Stromal cell of bone marrow (primary cell): ENCODE measurements at places on chromosomes 16 and 17.

- DNase-seq = no peak
Observed at GRCh38 chr17:7064261-7064660, 15.8 kb downstream of the CLEC10A start.

GRCh38 chr17:82371333-82372248, at the start of gene UTS2R:
TSS of gene UTS2R (plus strand) at chr17:82371765. CDS start at chr17:82374325, 2,560 bp downstream.
- DNase-seq = no peak

- DNase-seq = no peak
Observed at GRCh38 chr16:52597073-52597771, 50.3 kb upstream of the TOX3 start.

DNA sequence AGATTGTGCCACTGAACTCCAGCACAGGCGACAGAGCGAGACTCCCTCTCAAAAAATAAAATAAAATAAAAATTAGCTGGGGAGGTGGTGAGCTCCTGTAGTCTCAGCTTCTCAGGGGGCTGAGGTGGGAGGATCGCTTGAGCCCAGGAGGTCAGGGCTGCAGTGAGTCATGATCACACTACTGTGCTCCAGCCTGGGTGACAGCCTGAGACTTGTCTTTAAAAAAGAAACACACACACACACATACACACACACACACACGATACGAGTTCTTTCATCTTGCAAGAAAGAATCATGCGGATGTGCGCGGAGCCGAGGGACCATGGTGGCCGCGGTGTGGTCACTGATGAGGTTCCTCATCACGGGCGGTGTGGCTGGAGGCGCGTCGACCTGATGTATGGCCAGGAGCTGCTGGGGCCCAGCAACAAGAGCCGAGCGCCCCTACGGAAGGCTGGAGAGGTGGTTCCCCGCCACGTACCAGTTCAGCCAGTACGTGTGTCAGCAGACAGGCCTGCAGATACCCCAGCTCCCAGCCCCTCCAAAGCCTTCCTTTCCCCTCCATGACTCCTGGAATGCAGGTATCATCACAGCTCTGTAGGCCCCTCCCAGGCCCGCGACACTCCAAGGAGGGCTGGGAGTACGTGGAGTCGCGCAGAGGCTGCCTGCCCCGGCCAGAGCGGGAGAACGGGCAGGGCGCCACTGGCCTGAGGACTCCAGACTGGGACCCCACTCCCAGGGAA, 20.7 kb downstream of the NXN start:
- DNase-seq = no peak

- no peak for DNase-seq
Observed at GRCh38 chr17:36931697-36932382, 5.4 kb upstream of the LHX1 start.

- DNase-seq = peak; percentile 61
Observed at GRCh38 chr17:10243883-10244844, 45.8 kb upstream of the GAS7 start.

DNA sequence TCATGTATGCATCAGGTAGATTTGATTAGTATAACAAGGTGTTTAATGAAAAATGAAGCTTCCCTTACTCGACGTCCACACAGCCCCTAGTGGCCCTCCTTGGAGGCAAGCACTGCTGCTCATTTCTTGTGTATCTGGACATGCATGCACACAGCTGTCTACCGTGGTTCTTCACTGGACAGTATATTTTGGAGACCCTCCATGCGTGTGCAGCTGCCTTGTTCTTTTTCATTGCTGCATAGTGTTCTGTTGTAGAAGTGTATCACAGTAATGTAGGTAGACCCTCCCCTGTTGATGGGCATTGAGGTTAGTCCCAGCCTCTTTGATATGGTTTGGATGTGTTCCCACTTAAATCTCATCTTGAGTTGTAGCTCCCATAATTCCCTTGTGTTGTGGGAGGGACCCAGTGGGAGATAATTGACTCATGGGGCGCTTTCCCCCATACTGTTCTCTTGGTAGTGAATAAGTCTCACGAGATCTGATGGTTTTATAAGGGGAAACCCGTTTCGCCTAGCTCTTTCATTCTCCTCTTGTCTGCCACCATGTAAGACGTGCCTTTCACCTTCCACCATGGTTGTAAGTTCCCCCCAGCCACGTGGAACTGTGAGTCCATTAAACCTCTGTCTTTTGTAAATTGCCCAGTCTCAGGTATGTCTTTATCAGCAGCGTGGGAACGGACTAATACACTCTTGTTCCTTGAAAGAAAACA, 6.3 kb downstream of the CMIP start:
- DNase-seq = no peak

DNA sequence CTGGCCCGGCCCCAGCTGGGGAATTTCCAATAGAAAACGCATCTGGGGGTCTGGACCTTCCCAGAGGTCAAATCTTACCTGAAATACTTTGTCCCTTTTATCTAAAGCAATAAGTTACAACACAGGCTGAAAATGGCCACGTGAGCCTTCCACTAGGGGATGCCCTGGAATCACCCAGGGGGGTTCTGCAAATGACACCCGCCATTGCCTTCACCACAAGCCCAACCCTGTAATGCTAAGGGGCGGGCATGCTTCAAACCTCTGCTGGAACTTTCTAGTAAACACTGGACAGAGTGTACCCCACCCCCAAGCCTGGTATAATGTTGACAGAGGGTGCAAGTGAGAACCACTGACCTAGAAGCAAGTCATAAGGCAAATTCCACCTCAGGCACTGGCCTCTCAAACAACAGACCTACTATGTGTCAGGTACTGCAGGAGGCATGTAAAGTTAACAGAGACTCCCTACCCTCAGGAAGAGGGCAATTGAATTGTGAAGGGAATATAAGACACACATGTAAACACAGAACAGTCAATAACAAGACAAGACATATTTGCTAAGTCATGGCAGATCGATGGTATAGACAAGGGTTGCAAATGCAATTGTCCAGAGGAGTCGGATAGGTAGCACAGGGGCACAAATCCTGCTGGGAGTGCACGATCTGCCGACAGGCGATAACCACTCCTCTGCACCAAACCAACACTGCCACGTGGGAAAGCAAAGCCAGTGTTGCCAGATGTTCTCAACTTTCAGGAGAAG, 59.0 kb downstream of the ARHGAP17 start:
- no peak for DNase-seq

GRCh38 chr17:77125432-77125901, 15.3 kb upstream of the SEC14L1 start:
- no peak for DNase-seq

DNA sequence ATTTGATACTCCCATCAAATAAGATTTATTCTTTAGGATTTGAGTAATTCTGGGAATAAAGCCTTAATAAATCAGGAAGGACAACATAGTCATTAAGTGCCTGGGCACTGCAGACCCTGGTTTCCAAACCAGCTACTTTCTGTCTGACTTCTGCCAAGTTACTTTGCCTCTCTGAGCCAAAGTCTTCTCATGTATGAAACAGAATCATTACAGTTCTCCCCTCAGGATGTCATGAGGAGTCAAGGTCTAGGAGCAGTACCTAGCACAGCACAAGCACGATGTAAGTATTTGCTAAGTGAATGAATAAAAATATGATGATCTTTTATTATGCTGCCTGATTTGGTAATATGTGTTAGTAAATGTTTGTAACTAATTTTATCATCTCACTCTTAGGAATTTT, 30.4 kb upstream of the HEATR6 start:
- DNase-seq = no peak

- DNase-seq = peak; percentile 88
Observed at GRCh38 chr17:65785109-65785508, 223.7 kb upstream of the AXIN2 start.

GRCh38 chr17:10598621-10599020, 49.2 kb upstream of the MYH2 start:
- no peak for DNase-seq

- peak; percentile 64 for DNase-seq
Observed at GRCh38 chr16:15946257-15947044, 3.0 kb upstream of the ABCC1 start.

DNA sequence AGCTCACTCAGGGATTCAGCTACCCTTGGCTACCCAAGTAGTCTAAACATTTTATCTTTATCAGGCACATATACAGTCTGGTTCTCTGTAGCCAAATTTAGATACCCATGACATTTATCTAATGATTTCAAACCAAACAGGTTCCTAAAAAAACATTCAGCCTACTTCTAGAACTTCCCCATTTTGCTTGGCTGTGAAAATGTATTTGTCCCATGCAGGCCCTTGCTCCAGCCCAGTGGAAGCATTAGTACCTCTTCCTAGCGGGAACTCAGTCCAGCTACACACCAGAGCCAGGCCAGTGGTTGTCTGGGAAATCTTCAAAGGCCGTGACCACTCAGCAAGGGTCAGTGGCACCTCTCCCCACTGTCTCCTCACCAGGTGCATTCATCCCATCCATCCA, 26.2 kb upstream of the NAGLU start:
- no peak for DNase-seq

- no peak for DNase-seq
Observed at GRCh38 chr17:3678095-3678820, 9.6 kb downstream of the EMC6 start.

- peak; percentile 41 for DNase-seq
Observed at GRCh38 chr17:38867968-38868816, 1.7 kb upstream of the LASP1 start.

- DNase-seq = no peak
Observed at GRCh38 chr17:45332989-45333701, 16.3 kb upstream of the MAP3K14 start.

GRCh38 chr16:72371307-72372086, 199.5 kb upstream of the PMFBP1 start:
- DNase-seq = no peak

- DNase-seq = no peak
Observed at GRCh38 chr16:8861563-8862308, 7.1 kb downstream of the CARHSP1 start.

DNA sequence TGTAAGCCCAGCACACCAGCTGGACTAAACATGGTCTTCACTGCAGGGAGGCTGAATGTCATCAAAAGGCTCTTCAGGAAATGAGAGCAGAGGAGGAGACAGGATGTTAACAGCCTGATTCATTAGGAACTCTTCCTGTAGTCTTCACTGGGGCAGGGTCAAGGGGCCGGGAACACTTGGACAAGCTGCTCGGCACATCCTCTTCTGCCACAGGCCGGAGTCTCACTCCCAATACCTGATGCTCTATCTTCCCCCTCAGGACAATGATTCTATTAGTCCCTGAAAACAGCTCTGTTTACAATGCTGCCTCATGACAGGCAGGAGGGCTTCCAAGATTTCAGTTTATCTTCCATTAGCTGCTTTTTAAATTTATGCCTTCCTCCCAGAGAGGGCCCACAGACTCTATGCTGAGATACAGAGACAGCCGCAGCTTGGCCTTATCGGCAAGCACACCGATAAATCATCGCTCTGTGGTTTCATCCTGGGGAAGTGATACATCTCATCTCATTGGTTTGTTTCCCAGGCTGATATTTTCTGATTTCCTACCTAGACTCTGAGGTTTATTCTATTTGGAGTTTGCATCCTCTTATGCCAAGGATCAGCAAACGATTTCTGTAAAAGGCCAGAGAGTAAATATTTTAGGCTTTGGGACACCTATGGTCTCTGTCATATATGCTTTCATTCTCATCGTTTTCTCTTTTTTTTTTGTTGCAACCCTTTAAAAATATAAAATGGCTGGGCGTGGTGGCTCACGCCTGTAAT, 214.0 kb upstream of the ASIC2 start:
- DNase-seq = no peak

GRCh38 chr16:17365591-17366298, 105.0 kb downstream of the XYLT1 start:
- DNase-seq = no peak

DNA sequence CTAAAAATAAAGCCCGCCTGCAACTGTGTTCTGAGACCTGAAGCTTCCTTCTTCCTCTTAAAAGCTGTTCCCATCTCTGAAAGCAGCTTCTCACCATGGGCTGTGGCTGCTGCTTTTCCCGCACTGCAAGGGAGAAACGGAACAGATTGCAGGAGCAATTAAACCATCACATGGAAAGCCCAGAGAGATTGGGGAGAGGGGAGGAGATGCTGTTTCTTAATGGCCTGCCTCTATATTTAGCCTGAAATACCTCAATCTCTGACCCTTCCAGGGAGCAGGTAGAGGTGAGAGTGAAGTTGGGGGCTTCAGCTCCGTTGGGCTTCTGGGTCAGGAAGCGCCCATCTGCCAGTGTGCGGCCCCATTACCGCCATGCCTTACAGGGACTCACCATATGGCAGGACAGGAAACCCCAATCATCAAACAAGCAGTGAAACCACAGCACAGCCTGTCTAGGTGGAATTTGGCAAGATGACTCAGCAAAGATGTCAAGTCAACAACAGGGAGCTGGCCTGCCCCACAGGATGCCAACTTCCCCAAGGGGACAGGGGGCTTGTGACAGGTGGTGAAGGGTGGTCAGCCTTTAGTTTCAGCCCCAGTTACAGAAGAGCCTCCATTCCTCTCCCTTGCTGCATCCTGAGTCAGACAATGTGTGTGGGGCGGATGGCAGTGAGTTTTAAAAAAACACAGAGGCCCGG, 286.6 kb upstream of the CCL2 start:
- no peak for DNase-seq

DNA sequence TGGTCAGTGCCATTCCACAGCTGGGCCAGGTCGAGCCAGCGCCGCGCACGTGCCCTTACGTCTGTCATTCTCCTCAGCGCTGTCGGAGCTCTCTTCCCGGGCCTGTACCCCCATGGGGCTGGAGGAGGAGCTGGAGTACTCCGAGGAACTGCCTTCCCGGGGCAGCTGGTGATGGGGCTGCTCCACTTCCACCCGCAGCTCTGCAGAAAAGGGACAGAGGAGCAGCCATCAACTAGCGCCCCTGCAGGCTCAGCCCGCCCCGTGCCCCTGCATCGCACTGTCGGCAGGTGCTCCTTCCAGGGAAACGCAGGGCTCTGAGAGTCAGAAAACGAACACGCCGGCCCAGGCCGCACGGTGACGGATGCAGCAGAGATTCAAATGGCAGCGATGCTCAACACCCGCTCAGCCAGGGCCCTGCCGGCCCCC, 20.9 kb downstream of the MAP1LC3B start:
- no peak for DNase-seq

DNA sequence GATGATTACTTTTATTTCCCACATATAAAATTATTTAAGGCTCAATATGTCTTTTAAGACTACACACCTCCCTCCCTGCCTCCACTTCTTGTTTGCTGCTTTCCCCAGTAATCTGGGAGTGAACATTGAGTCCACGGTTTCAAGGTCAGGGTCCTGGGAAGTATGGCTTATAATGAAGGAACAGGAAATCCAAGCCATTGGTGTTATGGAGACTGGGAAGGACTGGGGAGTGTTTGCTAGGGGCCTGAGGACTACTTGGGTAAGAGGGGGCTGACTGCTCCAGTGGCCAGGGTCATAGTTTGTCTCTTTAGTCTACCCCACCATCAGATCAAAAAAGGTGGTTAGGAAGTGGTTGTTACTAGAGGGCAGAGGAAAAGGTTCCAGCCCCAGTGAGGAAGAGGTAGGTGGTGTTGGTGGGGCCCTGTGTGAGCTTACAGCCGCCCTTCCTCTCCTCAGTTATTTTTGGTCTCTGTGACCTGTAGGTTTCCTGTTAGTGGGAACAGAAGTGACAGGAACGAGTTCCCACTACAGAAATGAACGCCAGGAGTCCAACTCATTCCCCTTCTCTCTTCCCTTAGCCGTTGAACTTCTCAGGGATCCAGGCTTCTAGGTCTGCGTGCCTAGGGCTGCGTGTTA, 742 bp upstream of the SLC16A13 start:
- no peak for DNase-seq

GRCh38 chr17:44115585-44116415, 7.6 kb downstream of the HDAC5 start:
- no peak for DNase-seq
